Activated gamma-delta T cell (primary cell): ENCODE measurements at places on chromosomes 7 and 10.

GRCh38 chr10:86957471-86958115 is at the start of gene MMRN2:
Gene MMRN2, minus strand, starts transcription at chr10:86957615. Its CDS starts 74 bp downstream, at chr10:86957541.
- DNase-seq: no peak

DNA sequence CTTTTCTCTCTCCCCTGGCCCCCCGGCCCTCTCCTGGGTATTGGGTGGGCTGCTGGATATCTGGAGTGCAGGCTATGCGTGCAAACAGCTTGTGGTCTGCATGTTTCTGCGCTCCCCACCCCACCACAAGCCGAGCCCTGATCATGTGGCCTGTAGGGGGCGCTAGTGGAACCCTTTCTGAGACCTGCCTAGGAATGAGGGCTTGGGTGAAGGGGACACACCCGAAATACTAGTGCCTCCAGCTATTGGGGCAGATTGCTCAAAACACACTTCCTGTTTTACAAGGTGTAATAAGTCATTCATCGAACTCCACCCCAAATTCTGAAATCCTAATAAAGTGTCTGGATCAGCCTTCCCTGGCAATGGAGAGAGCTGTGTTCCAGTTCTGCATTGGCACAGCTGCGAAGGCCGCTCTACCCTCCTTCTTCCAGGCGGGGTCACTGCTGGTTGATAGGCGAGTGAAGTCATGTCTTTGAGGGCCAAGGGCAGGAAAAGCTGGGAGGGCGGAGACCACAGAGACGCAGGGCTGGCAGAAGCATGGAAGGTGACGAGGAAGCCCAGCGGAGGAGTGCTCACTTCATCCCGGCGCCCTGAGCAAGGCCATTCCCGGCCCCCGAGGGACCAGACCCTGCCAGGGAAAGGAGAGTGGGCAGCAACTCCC is 19.8 kb upstream of the PRRT4 start:
- DNase-seq: no peak

GRCh38 chr10:74837743-74838142 is 11.3 kb downstream of the KAT6B start:
- no peak for DNase-seq

- DNase-seq: no peak
Measured at GRCh38 chr10:12628153-12628552, 278.8 kb downstream of the CAMK1D start.

DNA sequence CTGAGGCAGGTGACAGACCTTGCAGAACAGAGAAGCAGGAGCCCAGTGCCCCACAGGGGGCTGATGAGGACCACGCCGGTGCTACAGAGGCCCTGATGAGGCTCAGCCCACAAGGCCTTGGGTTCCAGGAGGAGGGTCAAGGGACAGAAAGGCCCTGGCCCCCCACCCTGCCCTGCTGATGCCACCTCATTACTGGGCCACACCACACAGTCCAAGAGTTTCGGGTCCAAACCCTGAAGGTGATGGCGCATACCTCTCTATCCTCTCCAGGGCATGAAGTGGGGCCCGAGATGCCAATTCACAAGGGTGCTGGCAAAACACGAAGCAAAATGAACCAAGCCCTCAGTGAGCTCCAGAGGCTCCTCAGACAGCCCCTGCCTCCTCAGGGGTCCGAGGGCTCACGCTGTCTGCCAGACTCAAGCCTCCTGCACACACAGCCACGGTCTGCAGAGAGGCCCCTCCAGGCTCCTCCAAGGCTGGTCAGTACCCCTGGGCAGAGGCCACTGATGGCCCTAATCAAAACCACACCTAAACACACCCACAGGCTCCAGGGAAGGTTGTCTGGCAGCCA is 32.3 kb downstream of the RASGEF1A start:
- no peak for DNase-seq

- no peak for DNase-seq
Measured at GRCh38 chr10:29039677-29040189, 249.1 kb upstream of the LYZL1 start.

GRCh38 chr7:107920048-107920772 is 29.2 kb downstream of the DLD start:
- DNase-seq: no peak

- no peak for DNase-seq
Measured at GRCh38 chr7:28312948-28313347, 99.4 kb upstream of the CREB5 start.

DNA sequence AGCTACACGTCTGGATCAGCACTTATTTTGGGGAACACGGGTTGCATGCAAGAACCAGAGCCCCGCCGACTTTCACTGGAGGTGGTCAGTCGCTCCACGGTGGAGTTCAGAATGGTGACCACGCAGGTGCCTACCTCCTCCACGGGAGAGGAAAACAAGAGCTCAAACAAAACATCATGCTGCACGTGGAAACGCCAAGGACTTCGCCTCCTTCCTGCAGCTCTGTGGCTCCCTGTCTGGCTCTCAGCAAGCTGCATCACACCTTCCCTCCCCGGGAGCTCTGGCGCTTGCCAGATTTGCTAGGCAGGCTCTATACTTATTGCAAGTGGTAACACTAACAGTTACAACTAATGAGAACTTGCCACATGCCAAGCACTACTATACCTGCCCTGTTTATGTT is 26.0 kb downstream of the GSDME start:
- no peak for DNase-seq

DNA sequence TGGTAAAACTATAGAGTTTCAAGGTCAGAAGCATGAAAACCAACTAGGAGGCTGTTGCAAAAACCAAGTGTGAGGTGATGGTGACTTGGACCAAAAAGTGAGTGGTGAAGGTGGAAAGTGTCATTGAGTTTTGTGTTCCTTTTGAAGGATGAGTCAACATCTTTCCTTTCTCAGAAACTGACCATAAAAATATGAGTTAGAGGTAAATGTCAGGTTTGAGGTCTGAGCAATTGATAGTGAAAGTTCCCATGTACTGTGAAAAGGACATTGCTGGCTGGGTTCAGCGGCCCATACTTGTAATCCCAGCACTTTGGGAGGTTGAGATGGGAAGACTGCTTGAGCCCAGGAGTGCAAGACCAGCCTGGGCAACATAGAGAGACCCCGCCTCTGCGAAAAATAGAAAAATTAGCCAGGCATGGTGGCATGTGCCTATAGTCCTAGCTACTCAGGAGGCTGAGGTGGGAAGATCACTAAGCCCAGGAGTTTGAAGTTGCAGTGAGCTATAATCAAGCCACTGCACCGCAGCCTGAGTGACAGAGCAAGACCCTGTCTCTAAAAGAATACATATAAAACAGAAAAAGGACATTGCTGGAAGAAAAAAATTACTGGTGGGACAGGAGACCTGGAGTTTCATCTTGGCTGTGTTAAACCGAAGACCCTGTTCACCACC is 89.3 kb upstream of the ARID5B start:
- no peak for DNase-seq

DNA sequence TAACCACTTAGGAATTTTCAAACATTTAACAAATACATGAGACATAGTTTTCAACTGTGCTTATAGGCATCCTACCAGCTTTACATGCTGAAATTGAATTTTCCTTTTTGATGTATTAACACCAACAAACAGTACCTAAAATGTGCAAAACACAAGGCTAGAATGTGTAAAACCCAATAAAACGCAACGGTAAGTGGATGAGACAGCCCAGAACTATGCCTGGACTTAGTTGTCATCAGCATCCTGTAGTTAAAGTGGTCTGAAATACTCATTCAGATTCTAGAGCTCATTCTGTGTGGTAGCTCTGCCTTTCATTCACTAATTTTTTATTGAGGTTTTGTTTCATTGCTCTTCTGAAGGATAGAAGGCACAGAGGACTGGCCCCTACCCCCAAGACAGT is 137.1 kb downstream of the BMPER start:
- no peak for DNase-seq

DNA sequence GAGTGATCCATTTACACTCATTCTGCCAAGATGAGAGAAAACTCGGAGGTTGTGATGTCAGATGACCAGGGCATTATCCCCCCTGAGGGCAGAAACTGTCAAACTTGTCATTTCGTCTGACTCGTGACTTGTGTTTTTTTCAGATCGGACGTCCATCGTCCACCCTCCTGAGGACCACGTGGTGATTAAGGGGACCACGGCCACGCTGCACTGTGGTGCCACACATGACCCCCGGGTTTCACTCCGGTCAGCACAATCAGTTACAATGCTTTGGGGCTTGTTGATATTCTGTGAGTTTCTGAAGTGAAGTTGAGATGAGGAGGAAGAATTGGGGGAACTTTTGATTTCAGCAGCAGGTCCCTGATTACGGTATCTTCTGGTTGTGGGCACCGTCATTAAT is 670.3 kb downstream of the SDK1 start:
- no peak for DNase-seq

DNA sequence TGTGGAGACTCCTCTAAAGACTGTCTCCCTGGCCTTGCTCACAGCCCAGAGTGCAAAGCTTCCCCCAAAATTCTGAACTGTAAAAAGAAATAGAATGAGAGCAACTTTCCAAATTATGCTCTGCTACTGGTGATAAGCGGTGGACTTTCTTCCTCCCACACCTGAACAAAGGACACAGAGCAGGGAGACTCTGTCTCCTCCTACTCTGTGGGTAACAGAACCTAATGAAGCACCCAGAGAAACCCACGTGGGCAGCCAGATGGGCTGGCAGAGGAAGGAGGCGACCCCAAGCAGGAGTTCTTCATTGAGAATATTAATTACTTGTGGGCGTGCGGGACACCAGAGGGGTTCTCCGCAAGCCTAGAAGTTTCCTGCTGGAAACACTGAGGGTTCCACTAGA is 139.5 kb downstream of the KMT2E start:
- no peak for DNase-seq

DNA sequence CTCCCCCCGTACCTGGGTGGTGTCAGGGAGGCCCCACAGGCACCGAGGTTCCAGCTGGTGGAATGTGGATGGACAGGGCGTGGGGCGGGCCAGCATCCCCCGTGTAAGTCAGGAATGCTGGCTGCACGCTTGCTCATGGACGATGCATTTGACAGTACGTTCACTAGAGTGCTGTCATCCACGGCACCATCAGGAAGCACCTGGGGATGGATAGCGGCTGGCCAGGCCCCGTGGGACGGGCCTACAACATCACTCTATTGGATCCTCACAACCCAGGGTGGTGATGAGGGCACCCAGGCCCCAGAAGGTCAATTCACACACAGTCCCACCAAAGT is 63.6 kb downstream of the INSIG1 start:
- no peak for DNase-seq
